Frontal cortex (tissue), 4 donors: ENCODE measurements at places on chromosomes 12 and 14.

- DNase-seq: no peak
Observed at GRCh38 chr12:124852911-124853427, 10.7 kb downstream of the SCARB1 start.

DNA sequence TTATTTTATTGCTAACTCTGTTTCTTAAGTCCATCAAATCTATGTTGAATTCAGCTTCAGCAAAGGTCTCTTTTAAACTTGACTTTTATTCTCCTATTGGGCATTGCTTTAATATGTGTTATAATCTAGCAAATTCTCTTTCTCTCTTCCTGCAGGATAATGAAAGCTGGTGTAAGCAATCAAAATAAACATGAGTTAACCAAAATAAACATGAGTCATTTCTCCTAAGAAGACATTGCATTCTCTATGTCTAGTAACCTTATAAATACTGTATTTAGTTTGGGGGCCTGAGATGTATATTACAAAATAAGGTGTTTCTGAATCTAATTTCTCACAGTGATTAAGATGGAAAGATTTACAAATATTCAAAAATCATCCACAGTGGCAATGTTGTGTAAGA lies 739.1 kb upstream of the ATXN7L3B start:
- DNase-seq: no peak

DNA sequence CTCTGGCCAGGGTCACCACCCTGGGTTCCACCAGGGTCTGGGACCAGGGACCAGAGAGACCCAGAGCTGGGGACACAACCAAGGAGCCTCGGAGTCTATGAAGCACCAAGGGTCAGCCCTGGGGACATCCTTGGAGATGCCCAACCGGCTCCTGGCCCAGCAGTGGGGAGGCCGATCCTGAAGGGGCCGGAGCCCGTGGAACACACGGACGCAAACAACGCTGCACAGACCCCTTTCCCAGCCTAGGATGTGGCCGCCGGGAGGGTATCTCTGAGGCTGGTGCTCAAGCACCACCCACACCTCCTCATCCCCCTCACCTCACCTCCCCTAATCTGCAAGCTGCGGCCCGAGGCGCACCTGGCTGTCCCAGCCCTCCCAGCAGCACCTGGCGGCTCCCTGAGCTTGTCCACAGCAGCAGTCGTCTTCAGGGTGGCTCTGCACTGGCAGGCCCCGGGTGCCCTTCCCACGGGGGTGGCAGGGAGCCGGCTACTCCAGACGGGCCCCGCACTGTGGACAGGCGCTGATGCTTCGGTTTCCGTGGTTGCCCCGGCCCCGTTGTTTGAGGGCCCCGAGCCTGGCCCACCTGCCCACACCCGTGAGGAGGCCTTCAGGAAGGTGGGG lies 146.8 kb upstream of the C14orf180 start:
- no peak for DNase-seq

DNA sequence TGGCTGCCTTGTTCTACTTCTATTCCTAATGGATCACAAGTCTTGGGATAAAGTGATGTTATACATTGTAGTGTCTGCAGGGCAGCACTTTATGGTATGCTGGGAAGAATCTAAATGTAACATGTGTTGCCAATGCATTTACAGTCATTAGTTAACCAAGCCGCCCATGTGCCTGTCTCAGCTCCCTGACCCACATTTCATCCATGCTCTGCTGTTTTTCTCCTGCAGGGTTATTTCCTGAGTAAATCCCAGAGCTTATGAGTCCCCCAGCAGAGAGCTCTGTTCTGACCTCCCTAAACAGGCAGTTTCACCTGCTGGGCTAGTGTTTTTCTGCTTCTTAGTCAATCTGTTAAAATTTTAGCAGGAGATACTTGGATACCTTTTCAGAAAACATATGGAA lies 4.4 kb upstream of the TMTC2 start:
- DNase-seq: no peak

DNA sequence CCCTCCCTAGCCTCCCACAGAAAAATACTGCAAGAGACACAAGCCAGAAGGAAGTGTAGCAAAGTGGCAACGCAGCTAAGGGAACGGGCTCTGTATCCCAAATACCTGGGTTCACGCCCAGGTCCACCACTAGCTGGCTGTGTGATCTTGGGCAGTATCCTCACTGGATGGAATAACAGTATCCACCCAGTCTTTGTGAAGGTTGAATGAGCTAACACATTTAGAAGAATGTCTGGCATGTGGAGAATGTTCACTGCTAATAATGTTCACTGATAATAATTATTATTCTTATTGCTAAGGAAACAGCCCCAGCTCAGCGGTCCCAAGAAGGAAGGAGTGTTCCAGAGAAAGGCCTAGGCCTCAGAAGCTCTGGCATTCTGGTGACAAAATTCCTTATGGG lies 70.9 kb downstream of the VWF start:
- no peak for DNase-seq

DNA sequence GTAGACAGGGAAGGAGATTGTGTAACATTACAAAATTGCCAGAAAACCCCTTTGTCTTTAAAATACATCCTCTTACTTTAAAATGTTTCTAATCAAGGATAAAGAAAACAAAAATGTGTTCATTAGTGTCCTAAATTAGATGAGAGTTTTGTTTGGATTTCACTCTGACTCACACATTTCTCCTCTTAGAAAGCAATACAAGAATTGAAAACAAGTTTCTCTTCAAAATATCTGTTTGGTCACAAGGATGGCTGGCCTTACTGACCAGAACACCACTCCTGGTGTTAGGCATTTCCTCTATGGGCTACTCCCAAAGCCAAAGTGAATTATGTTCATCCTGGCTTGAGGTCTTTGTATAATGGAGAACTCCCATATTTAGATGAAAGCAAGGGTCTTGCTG lies 6.4 kb downstream of the GUCY2C start:
- DNase-seq: no peak

GRCh38 chr14:23517650-23518326 lies 33.8 kb downstream of the ZFHX2 start:
- DNase-seq: no peak

- no peak for DNase-seq
Observed at GRCh38 chr14:31201111-31201510, 6.5 kb downstream of the HECTD1 start.

DNA sequence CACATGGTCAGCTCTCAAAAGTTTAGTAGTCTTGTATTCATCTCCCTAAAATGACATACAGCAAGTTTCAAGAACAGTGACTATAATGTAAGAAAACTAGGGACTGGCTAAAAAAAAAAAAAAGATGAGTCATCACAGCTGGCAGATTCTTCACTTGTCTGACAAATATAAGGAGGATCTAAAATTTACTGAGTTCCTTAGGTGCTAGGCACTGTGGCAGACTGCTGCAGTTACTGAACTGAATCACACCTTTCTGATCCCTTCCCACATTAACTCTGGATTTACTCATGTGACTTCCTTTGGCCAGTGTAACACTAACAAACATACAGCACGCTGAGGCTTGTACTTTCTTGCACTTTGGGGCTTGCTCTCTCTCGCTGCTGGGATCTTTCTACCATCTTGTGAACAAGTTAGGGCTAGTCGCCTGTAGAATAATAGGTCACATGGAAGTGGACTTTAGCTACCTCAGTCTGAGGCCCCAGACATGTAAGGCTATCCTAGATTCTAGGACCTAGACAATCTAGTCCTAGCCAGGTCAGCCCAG lies 32.1 kb downstream of the BAZ1A start:
- peak; percentile 47 for DNase-seq

GRCh38 chr12:126773012-126773411 lies 1494.0 kb upstream of the TMEM132C start:
- no peak for DNase-seq

- no peak for DNase-seq
Observed at GRCh38 chr14:93010522-93011140, 87.7 kb downstream of the CHGA start.

GRCh38 chr14:95739356-95739755 lies 25.4 kb upstream of the TCL1A start:
- no peak for DNase-seq

- DNase-seq: no peak
Observed at GRCh38 chr12:92739113-92739512, 36.3 kb downstream of the PLEKHG7 start.

DNA sequence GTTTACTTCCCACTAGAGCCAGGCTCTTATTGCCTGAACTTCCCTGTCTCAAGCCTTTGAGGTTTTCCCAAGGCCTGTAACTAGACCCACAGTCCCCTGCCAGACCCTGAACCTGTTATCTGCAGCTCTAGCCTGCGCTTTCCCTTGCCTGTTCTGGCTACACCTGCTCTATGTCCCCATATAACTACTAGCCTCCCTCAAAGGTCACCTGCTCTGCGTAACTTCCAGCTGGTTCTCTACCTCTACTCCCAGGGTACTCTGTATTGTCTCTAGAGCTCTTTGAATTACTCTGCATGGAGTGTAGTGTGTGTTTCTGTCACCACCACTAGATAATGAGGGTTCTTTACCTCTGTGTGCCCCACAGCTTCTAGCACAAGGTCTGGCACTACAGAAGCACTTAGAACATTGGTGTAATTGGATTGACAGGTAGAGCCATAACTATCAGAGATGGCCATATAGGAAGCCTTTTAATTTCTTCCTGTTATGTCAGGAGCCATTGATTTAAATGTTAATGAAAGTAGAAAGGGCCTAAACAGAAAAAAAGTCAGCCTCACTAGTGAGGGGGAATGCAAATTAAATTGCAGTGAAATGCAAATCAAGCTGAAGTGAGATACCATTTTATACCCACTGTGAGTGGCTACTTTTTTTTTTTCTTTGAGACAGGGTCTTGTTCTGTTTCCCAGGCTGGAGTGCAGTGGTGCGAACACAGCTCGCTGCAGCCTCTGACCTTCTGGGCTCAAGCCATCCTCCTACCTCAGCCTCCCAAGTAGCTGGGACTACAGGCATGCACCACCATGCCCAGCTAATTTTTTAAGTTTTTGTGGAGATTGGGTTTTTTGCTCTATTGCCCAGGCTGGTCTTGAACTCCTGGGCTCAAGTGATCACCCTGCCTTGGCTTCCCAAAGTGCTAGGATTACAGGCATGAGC lies 47.8 kb downstream of the EID3 start:
- no peak for DNase-seq

DNA sequence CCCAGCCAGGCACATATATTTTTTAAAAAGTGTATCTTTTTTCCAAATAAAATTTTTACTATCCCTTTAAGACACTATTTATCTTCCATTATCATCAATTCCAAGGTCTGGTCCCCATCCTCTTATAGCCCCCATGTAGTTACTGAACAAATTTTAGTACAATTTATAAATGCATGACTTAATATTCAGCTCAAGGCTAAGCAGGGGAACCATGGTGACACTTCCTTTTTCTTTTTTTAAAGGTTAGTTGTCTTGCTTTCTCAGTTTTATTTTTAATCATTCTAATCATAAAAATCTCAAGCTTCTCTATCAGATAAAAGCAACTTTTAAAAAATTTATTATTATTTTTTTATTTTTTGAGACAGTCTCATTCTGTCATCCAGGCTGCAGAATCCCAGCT lies 92.3 kb downstream of the TRAFD1 start:
- DNase-seq: no peak

GRCh38 chr14:98799891-98800290 lies 472.1 kb downstream of the BCL11B start:
- no peak for DNase-seq

DNA sequence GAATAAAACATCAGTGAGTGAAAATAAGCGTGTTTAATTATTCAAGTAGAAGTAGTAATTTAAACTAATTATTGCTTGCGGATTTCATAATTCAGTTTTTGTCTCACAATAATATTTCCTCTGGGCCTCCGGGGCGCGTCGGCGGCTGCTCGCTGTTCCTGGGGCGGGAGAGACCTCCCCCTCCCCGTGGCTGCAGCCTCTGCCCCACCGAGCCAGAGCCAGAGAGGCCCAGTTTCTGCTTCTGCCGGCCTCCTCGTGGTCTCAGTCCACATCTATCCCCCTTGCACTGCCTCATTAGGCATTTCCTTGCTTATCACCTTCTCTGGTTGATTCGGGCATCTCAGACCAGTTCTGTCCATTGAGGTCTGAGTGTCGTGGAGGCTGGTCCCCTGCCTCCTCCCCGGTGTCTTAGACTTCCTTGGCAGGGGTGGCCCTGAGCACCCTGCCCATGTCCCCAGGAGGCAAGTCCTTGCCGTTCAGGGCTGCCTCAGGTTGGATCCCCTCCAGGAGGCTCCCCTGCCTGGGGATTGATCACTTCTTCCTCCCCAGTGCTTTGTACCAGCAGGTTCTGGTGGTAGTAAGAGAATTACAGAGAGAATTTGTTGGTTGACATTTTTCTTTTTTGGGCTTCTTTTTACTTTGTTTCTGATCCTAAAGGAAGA lies 78.0 kb downstream of the SLC25A47 start:
- no peak for DNase-seq

DNA sequence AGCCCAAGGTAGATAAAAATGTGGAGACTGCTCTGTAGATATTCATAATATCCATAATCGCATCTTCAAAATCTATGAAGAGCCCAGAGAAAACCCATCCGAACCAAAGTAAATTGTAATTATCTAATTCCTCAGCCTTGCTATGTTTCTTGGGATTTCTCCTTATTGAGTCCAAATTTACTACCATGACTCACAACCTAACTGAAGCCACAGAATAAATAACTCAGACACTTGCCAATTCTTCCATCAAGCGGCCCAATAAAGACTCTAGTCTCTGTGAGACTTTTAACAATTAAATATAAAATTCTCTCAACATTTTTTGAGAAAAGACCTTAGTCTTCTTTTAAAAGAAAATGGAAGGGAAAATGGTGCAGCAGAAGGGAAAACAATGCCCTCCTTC lies 409.8 kb downstream of the DAD1 start:
- DNase-seq: no peak

DNA sequence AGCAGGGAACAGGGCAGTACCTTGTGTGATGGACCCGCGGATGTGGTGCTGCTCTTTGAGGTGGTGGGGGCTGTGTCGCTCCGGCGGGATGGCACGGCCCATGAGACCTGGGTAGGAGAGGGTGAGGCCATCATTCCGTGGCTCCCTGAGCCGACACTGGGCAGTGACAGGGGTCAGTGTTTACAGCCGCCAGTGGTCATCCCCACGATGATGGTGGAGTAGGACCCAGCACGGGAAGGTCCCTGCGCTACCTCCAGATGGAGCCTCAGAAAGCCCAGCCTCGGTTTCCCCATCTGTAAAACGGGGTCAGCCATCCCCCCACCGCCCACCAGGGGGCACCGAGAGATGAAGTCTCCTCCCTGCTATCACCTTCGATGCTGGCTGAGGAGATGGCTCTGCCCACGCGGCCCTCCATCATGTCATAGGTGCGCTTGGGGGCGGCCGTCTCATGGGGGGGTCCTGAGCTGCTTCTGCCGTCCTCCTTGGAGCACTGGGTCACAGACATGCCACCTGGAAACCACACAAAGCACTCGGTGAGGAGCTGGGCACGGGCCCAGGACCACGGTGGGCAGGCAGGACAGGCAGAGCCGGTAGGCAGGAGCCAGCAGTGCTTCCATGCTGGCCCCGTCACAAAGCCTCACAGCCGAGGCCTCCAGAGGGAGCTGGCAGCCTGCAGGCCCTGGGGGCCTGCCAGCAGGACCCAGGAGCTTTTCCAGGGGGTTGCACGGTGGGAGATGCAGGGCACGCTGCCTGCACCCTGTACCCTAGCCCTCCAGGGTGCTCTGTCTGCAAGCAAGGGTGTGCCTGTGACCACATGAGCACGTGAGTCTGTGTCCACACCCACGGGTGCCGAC lies 53.1 kb downstream of the RFLNA start:
- no peak for DNase-seq
